ENCODE measurements at places on chromosomes 1 and 21.

DNA sequence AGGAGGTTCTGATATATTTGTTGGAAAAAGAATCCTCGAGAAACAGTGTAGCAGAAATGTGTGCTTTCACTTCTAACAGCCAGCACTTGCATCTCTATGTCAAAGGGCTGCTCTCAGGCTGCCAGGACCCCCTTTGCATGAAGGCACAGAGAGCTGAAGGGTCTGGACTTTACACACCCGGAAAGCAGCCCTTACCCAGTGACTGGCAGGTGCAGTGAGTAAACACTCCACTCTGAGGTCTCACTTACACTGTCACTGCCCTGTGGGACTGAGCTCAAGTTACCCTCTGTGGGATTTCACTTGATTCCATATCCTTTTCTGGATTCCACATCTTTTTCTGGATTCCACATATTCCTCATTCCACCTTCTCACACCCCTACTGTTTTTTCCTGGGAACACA is 40.8 kb upstream of the PPP2R5A start:
- DNase-seq, result no peak

- DNase-seq, result peak; percentile 35
These were observed 587.9 kb downstream of the ADGRL2 start for GRCh38 chr1:82388679-82389078.

DNA sequence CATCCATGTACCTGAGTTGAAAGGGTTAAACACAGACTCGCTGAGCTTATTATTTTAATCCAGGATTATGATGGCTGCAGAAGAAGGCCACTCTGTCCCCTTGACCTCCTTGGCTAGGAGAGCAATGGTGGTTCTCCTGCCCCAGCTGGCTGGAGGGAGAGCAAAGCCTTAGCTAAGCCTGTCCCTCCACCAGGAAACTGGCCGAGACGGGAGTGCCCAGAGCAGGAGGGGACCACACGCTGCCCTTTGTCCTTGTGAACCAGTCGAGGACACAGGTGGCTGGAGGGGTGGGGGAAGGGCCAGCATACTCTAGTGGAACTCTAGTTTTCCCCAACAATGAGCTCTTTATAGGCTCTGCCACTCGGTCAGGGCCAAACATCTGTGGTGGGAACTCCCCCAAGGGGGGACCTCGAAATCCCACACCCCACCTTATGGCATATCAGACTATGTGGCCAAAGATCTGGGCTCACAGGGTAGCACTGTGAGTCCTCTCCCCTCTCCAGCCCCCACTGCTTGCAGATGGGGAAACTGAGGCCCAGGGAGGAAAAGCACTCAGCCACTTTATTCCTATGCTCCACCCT is 12.9 kb downstream of the KIAA1614 start:
- DNase-seq, result peak; percentile 22

DNA sequence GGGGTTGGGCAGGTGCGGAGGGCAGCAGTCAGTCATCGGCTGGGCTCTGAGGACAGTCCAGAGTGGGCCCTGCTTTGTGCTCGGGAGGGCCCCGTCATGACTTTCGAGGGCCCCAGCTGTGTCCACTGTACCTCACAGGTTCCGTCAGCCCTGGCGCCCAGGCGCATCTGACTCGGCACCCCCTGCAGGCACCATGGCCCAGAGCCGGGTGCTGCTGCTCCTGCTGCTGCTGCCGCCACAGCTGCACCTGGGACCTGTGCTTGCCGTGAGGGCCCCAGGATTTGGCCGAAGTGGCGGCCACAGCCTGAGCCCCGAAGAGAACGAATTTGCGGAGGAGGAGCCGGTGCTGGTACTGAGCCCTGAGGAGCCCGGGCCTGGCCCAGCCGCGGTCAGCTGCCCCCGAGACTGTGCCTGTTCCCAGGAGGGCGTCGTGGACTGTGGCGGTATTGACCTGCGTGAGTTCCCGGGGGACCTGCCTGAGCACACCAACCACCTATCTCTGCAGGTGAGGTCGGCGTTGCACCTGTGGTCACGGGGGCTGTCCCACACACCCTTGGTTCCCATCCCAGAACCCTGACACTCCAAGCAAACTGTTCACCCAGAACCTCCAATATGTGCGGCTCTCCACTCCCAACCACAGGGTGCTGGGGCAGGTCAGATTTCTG is 7.8 kb downstream of the PODN start:
- DNase-seq, result no peak

- peak; percentile 87 for DNase-seq
These were observed 18.3 kb upstream of the CAPN8 start for GRCh38 chr1:223683586-223684487.

- DNase-seq, result no peak
These were observed 15.4 kb upstream of the XPR1 start for GRCh38 chr1:180616439-180616838.

DNA sequence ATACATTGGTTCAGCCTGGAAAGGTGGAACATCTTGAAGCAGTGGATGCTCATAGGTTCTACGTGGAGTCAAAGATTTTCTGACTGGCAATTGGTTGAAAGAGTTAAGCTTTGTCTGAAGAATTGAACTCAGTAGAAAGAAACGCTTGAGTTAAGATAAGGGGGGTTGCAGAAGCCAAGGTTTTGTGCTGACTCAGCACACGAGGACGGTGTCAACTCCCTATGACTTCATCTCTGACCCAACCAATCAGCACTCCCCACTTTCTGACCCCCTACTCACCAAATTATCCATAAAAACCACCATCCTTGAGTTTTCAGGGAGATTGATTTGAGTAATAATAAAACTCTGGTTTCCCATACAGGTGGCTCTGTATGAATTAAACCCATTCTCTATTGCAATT is 2.5 kb upstream of the PINK1 start:
- no peak for DNase-seq

DNA sequence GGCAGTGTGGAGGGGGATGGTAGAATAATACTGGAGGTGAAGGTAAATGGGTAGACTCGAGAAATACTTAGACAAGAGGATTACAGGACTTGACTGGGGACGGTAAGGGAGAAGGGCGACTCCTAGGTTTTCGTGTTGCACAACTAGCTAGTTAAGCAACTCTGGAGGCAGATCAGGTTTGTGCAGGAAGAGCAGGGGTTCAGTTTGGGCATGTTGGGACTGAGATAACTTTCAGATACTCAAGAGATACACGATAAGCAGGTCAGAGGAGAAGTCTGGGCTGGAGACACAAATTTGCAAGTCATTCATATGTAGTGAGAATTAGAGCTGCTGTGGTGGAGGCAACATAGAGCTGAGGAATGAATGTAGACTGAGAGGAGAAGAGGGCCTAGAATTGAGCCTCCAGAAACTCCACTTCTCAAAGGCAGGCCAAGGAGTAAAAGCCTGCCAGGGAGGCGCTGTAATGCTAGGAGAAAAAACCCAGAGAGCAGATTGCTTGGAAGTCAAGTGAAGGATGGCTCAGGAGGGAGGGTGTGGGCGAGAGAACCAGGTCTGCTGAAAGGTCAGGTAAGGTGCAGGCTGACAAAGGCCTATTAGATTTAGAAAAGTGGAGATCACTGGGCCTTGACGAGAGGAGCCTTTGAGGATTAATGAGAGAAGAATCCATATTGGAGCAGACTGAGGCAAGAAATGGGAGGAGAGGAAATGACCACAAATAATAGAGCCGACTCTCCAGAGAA is 20.8 kb downstream of the MAB21L3 start:
- no peak for DNase-seq

- no peak for DNase-seq
These were observed 17.1 kb upstream of the RSPO1 start for GRCh38 chr1:37651803-37652202.

- DNase-seq, result no peak
These were observed 89.3 kb upstream of the EDEM3 start for GRCh38 chr1:184843732-184844495.

DNA sequence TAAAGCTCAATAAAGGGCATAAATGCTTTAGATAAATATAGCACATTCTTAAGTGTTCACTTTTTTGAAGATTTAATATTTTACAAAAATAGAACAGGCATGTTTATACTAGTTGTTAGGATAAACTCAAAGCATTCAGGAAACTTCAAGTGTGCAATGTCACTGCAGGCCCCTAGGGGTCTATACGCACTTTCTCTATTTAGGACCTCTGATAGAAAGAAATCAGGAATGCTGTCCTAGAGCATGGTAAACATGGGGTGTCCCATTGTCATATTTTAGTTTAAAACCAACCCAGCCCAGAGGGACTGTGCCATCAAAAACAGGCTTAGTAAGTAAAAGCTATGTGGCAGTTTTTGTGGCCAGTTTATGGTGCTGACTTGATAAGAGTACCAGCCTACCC is 102.2 kb downstream of the BARHL2 start:
- DNase-seq, result no peak

- no peak for DNase-seq
These were observed 13.0 kb upstream of the ST6GALNAC5 start for GRCh38 chr1:76854255-76854654.

DNA sequence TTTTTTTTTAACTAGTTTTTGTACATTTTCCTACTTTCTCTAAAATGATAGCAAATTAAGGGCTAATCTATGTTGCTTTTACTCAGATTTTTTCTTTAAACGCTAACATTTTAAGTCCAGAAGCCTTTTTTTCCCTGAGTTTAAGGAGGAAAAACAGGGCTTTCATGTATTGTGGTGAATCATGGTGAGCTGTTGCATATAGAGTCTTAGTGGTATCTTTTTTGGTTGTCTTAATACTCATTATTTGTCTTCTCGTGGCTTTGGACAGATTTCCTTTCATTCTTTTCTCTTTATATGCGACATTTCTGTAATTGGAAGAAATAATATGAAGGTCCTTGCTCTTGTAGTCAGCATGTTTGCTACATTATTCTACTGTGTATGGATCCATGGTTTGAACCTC is 1015.6 kb downstream of the PLA2G4A start:
- DNase-seq, result no peak

DNA sequence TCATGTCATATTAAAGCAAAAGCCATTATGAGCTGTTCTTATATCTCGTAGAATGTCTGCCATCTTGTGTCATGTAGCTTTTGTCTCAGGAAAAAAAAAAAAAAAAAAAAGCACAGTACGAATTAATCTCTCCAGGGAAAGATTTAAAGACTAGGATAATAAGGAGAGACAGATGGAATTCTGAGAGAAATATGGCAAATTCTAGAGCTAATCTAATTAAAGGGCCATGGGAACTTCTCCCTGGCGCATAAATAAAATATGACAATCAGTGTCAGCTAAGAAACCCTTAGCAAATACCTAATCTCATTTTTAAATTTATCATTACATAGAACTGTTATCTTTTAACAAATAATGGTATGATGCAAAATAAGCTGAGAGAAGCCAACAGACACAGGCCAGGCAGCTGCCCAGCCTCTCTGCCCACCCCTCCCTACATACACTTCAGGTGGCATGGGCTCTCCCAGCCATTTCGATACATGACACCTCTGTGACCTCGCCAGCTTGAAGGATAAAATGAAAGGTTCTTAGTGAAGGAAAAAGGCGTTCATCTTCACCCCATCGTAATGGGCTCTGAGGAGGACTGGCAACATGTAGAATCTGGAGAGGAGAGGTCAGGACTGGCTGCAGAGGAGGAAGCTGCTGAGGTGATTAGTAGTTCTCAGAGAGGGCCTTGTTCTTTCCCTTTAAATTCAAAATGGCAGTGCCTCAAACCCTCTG is 39.8 kb downstream of the DISC1 start:
- DNase-seq, result no peak

DNA sequence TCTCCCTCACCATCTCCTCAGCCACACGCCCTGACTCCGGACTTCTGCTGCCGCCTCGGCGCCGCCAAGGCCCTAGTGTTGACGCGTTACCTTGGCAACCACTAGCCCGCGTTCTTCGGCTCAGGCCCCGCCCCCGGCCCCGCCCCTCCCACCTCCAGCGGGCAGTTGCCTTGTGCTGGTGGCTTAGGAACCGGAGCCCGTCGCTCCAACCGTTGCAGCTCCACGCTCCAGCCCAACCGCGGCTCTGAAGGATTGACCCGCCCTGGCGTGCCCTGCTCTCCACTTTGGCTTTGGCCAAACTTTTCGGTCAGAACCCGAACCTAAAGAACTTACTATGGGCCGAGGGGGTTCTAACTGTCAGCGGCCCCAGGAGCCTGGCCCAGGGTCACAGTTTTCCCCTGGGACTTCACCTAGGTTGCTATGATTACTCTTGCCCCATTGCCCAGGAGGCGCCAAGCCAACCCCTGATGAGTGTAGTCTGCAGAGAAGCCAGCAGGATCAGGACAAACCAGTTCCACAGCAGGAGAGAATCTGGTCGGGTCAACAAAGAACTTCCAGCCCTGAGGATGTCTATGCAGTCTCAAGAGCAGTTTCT is at the start of gene CFAP45:
Gene CFAP45, minus strand, starts transcription at position 80 of the 595 bp plus-strand sequence. Its CDS starts 67 bp downstream, at position 13.
- peak; percentile 88 for DNase-seq

DNA sequence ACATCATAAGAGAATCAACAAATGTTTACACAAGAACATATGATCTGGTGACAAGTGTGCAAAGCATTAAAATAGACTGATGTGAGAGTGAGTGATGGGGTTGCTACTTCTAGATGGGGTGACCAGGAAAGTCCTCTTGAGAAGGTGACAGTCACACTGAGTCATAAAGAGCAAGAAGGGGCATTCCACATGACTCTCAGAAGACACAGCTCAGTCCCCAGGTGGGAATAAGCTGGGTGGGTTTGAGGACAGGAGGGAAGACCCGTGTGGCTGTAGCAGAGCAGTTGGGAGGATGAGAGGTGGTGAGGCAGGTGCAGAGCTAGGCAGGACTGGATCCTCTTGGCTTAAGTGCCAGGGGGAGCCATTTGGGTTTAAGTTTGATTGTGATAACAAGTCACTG is 53.1 kb downstream of the TNR start:
- no peak for DNase-seq

DNA sequence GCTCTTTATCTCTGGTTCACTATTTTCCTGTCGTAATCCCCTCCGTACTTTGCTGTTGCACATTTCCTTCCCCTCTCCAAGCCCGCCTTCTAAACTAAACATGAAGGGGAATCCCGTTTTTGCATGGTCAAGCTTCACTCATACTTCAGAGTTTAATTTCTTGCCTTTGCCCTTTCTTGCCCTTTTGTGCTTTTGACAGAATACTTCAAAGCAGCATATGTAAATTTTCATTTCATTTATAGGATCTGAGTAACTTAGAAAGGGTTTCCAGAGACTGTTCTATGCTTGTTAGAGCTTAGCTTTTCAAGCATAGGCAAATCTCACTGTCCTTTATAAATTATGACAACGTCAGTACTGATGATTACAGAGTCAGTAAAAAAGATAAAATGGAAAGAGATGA is 27.7 kb downstream of the SPATA45 start:
- no peak for DNase-seq

DNA sequence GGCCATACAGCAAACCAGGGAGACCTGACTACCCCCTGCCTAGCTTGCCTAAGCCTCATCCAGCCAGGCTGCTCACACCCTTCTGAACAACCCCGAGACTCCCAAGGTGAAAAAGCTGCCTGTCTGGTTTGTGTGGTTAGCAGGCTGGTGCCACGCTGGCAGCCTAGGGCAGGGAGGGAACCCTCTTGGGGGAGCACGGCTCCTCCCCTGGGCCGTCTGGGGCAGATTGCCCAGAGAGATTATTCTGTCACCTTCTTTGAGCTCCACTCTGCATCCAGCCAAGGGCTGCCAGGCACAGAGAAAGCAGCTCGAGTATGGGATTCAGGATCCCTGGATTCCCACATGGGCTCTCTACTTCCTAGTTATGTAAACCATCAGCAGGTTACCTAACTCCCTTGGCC is 27.5 kb upstream of the TCEA3 start:
- DNase-seq, result peak; percentile 86

GRCh38 chr1:170448661-170449158 is 83.3 kb upstream of the GORAB start:
- DNase-seq, result no peak

Data from Calu3 (cell line).